GM18507 (cell line): ENCODE measurements at places on chromosomes 7 and 10.

DNA sequence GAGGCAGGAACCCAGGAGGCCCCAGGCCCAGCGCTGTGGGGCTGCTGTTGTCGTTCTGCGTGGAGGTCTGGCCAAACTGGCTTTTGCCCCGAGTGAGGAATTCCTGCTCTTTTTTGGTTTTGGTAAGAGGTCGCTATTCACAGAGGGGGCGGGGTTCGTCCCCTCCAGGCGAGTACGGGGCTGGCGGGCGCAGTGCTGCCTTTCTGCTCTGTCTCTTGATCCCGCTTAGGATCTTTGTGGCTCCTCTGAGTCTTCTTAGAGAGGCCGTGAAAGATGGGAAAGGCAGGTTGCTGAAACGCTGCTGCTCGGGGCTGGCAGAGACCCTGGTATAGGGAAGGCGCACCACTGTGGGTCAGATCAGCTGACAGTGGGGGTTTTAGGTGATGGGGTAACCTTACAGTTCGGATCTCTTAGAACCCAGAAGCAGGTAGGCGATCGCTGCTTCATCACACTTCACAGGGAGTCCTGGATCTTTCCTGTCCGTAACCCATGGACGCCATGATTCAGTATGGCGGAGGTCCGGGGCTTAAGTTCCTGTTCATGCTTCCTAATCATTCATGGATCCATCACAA lies 136.7 kb downstream of the KIF20B start:
- DNase-seq = no peak

DNA sequence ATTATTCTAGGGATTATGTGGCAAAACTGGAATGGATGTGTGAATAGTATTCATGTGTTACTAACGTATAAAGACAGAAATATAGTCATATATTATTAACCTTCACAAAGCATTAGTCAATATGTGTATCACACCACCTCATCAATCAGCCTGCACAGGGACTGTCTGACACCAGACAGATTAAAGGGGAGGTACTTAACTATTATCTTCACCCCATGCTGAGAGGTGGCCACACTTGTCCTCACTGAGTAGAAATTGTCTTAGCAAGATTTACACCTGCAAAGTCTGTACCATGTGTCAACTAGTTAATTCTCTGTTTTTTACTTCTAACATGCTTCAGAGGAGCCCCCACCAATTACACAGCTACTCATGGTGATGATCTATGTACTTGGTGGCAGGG lies 146.3 kb upstream of the LRGUK start:
- no peak for DNase-seq

DNA sequence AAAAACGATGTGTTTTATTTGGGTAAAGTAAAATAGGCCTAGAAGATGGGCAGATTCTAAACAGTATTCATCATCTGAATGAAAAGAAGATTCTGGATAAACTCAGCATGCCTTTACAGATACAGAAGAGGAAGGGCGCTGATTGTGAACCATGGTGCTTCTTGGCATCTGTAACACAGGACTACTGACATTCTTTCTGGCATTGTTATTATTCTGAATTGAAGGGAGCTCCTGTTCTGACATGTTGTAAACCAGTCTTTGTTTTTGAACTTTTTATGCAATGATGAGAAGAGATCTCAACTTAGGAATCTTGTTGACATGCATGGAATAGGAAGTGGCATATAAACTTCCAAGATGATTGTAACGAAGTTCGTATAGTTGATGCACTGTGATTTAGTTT lies 13.5 kb downstream of the RPA3 start:
- no peak for DNase-seq

DNA sequence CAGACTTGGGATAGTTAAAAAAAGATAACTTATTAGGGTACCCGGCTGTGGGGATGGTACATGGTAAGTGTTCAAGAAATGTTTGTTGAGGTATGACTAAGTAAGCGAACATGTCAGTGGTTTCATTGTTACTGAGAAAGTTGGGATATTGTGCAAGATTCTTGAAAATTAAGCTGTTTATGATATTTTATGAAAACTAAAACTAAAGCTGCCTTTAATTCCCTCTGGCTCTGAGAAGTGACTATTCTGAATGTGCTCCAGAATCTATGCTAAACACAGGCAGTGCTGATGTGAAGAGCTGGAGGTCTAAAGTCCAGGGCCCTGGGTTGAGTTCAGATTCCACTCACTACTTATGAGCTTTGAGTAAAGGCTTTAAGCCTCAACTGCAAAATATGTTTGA lies 72.9 kb downstream of the AOAH start:
- DNase-seq = no peak

DNA sequence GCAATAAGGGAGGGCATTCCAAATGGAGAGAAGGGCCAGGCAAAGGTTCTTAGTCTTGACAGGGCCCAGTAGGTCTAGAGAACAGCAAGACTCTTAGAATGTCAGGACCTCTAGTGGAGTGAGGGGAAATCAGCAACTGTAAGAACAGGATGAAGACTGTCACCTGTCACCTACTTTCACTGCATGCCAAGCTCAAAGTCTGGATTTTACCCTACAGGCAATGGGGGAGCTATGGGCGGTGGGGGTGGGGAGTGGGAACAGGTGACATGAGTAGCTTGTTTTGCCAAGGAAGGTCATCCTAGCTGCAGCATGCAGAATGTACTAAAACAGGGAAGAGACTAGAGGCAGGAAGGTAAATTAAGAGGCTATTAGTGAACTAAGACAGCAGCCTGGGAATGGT lies 18.3 kb downstream of the GOT1 start:
- DNase-seq = no peak

DNA sequence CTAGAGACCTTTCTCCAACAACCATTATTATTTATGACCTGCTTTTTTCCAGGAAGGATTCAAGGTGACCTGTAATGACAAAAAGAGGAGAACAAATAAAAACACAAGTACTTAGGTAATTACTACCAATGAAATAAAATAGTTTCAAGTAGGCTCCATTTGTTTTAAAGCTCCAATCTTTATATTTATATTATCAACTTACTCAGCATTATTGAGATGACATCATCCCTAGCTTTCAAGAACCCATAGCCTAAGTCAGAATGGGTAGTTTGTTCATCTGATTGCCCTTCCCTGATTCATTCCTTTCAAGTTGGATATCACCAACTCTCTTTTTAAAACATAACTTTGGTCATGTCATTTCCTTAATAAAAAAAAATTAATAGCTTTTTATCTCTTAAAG lies 131.5 kb downstream of the GRM3 start:
- DNase-seq = no peak

GRCh38 chr7:92781117-92781720 lies 55.2 kb downstream of the CDK6 start:
- no peak for DNase-seq

DNA sequence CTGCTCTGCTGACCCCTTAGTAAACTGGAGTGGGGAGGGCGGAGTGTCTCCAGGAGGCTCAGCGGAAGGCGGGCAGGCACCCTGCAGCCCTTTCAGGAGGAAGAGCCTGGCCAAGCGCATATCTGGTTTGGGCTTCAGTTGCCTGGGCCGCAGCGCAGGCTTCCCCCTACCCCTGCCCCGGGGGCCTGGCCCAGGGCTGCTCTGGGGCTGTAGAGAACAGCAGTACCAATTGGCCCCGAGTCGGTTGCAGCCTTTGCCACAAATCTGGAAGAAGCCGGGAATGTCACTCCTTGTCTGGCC lies 28.1 kb upstream of the JAKMIP3 start:
- no peak for DNase-seq

GRCh38 chr7:7569615-7570014 lies 2.9 kb downstream of the MIOS start:
- no peak for DNase-seq

DNA sequence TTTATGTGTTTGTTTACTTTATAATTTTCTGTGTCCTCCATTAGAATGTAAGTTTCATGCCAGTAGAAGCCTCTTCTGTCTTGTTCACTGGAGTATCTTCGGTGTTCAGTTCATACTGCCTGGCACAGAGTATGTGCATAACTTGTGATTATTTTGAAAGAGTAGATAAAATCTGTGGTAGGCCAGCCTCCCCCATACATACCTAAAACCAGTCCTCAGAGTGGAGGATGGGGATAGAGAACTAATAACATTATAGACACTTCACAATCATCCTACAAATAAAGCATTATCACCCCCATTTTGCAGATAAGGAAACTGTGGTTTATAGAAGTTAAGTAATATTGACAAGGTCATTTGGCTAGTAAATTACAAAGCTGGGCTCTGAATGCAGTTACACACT lies 28.0 kb downstream of the VIM start:
- DNase-seq = no peak

DNA sequence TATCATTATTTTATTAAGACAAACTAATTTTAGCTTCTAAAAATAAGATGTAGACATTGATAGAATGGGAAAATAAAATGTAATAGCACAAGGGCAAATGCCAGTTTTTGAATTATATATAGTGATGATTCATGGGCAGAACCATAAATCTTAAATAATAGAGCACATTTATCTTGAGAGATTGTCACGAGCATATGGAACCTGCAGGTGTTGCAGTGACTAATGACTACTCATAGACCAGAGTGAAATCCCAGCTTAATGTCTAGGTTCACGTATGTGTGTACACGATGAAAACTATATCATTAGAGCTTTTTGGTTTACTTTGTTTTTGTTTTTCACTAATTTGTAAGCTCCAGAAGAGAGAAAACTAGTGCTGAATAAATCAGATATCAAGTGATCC lies 150.2 kb upstream of the CACNA2D1 start:
- DNase-seq = no peak

GRCh38 chr7:48734695-48735406 lies 189.5 kb upstream of the CDC14C start:
- no peak for DNase-seq

GRCh38 chr10:95229724-95230627 lies 35.9 kb downstream of the ACSM6 start:
- DNase-seq = no peak

DNA sequence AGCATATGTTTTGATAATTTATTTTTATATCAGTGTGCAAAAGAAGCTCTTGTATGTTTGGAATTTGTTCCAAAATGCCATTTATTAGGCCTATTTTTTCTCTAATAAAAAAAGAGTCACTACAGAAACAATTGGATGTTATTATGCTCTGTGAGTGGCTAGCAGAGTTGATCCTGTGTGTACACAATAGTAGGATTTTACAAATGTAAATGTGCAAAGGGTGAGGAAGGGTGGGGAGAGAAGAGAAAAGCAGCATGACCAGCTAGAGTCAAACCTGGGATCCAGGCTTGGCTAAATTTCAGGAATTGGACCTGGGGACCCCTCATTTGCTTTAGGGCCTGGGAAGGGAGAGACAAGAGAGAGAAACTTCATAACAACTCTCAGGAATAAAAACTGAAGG lies 32.5 kb downstream of the SEMA3A start:
- no peak for DNase-seq

- no peak for DNase-seq
Measured at GRCh38 chr7:128399991-128400390, 9.8 kb downstream of the IMPDH1 start.

DNA sequence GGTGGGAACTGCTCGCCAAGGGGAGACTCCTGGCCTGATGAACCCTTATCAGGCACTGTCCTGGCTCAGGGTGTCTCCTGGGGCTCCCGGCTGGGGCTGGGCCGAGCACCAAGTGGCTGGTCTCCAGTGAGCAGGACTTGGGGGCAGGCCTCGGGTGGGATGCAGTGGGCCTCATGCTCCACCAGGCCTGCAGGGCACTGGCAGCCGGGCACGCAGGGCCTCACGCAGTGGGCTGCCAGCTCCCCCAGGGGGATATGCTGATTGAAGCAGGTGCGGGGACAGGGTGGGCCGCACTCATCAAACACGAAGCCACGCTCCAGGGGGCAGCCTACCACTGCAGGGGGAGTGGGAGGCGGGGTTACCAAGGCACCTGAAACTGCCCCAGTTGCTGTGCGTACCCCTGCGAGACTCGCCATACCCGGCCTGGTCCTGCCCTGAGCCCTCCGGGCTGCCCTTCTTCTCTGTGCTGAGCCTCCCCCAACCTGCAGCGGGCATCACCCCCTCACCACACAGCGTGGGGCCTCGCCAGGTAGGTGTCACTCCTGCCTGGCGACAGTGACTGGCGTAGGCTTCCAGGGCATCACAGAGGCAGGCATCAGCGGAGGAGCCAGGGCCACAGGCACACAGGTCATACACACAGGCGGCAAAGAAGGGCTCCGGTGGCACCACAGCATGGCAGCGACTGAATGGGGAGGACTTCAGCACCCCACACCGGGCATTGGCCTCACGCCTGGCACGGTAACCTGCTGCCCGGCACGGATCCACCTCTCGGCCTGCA lies 14.5 kb downstream of the ATP6V1F start:
- no peak for DNase-seq

DNA sequence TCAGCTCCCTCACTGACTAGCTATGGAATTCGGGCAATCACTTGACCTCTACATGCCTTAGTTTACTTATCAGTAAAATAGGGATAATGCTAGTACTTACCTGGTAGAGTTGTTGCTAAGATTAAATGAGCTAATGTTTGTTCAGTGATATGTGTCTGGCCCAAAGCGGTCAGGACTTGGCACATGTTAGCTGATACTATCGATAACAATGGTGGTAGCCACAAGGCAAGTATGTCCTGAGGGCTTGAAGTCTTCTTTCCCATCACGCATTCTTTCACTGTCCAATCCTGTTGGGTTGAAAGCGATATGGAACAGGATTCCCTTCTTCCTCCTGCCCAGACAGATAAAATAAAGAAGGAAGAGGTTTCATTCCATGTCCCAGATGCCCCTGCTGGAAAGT lies 25.5 kb upstream of the MXI1 start:
- no peak for DNase-seq

- DNase-seq = no peak
Measured at GRCh38 chr10:63437116-63437949, 28.4 kb downstream of the JMJD1C start.

GRCh38 chr10:112491144-112491543 lies 44.1 kb downstream of the VTI1A start:
- no peak for DNase-seq

DNA sequence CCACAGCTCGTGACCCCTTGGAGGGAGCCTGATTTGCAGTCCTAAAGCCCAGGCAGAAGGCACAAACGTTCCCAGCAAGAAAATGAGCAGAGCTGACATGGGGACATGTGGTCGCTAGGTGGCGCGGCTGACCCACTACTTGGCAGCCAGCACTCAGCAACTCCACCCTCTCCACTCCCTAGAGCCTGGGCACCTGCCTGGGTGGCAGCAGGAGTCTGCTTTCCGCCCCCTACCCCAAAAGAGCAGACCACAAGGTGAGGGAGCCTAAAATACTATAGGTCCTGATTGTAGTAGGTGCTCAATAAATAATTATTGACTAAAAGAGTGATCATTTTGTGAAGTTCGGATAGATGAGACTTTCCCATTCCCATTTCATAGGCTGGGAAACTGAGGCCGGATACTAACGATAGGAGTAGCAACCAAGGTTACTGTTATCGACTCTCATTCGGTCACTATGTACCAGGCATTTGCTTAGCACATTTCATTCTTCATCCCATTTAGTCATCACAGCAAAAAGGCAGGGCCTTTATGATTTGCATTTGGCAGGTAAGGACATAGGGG lies 57.4 kb downstream of the NEUROG3 start:
- DNase-seq = peak; percentile 73
